Mesothelial cell of epicardium (in vitro differentiated cells): ENCODE measurements at places on chromosomes 13 and 19. TPM values are rescaled to one million over a fixed set of nuclear protein-coding genes. Genes with fewer than 3 reads are reported as not detected.
A peak's percentile ranks its signal among the peaks of the same experiment; 100 is the strongest.

GRCh38 chr13:73702419-73703071 lies 431.7 kb downstream of the KLF12 start:
- H3K4me3 ChIP-seq = no peak overlapping the region
- no peaks in the 10 kb centered on the region for H3K27me3 ChIP-seq
- peaks cover 46% of the 10 kb centered on the region for H3K4me1 ChIP-seq
- peaks cover 18% of the 10 kb centered on the region for H3K36me3 ChIP-seq
- no peak for DNase-seq

Gene TNFRSF19
- total RNA-seq = 38.3 to 43.5 TPM (median 40.3 TPM) in 3 replicates

Gene ZNF177
- 8.7 to 12.6 TPM (median 10.6 TPM) in 3 replicates for total RNA-seq

GRCh38 chr19:51018745-51019543 lies 565 bp downstream of the KLK10 start:
- H3K36me3 ChIP-seq = no peaks in the 10 kb centered on the region

GRCh38 chr13:73077865-73078264 lies 19.1 kb downstream of the KLF5 start:
- peaks cover 40% of the 10 kb centered on the region for H3K4me1 ChIP-seq
- no peak for DNase-seq
- H3K36me3 ChIP-seq = peaks cover 29% of the 10 kb centered on the region
- H3K4me3 ChIP-seq = no peak overlapping the region

- no peak overlapping the region for H3K27ac ChIP-seq
- peaks cover 23% of the 10 kb centered on the region for H3K4me1 ChIP-seq
- no peaks in the 10 kb centered on the region for H3K27me3 ChIP-seq
- H3K4me3 ChIP-seq = no peak overlapping the region
- peaks cover 10% of the 10 kb centered on the region for H3K36me3 ChIP-seq
Measured at GRCh38 chr19:49771674-49772139, 4.9 kb downstream of the AP2A1 start.

Gene PSG1
- not detected in 3 replicates for total RNA-seq

- H3K27me3 ChIP-seq = no peaks in the 10 kb centered on the region
- H3K36me3 ChIP-seq = no peaks in the 10 kb centered on the region
- peaks cover 12% of the 10 kb centered on the region for H3K4me1 ChIP-seq
- DNase-seq = no peak
- no peak overlapping the region for H3K4me3 ChIP-seq
Measured at GRCh38 chr13:87128491-87128890, 542.7 kb upstream of the SLITRK5 start.

Gene ZNF844
- total RNA-seq = 13.5 to 15.1 TPM (median 13.5 TPM) in 3 replicates

- DNase-seq = no peak
- H3K36me3 ChIP-seq = no peaks in the 10 kb centered on the region
- peak overlapping the region; percentile 30 for H3K27ac ChIP-seq
- H3K4me1 ChIP-seq = peaks cover 4% of the 10 kb centered on the region
- no peak overlapping the region for H3K4me3 ChIP-seq
Measured at GRCh38 chr19:16476401-16476800, 4.6 kb upstream of the EPS15L1 start.

GRCh38 chr19:38183251-38183897 lies 40.6 kb downstream of the DPF1 start:
- peak overlapping the region; percentile 56 for H3K4me3 ChIP-seq
- H3K36me3 ChIP-seq = peaks cover 20% of the 10 kb centered on the region
- DNase-seq = peak; percentile 62

DNA sequence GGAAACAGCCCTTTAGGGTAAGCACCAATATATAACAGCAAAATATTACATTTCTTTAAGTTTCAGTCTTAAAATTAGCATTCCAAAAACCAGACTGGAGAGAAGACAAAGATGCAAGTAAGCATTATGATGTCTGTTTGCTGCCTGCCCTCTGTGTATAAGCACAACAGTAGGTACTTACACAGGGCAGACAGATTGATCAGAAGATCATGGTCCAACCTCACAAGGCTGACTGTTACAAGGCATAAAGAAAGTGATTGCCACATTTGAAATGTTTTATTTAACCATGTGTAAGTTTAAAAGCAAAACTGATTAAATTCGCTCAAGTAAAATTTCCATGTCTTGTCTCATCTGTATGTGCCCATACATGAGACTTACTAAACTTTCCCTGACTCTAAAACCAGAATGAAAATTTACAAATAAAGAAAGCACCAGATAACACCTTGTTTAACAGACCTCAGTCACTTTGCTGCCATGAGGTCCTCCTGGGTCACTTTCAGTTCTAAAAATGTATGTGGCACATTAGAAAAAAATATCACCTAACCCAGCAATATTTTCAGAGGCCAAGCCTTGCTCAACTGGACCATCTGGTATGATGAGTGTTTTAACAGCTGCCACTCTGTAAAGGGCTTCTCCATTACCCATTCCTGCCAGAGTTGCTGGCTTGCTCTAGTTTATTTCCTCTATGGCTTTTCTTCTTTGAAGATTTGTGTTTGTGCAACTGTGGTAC lies 297.0 kb downstream of the RBM26 start:
- DNase-seq = no peak
- H3K27ac ChIP-seq = no peak overlapping the region
- H3K27me3 ChIP-seq = peaks cover 7% of the 10 kb centered on the region
- H3K4me3 ChIP-seq = no peak overlapping the region
- H3K36me3 ChIP-seq = no peaks in the 10 kb centered on the region
